ENCODE measurements at places on chromosomes 7 and 10.

DNA sequence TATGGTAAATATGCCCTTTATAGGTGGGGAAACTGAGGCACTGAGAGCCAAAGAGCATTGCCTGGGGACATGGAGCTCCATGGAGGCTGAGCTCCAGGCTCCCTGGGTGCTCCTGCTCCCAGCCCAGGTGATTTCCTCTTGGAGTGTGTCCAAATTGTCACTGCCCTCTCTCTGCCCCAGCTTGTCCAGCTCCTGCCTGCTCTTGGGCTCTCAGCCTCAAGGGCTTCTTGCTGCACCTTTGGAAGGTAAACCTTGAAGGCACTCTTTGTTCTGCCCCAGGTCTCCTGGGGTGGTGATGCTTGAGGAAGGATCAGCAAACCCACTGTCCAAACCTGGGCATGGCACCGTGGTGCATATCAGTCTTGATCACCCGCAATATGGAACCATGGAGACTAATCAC lies 166.1 kb downstream of the RPS24 start:
- DNase-seq, result no peak

DNA sequence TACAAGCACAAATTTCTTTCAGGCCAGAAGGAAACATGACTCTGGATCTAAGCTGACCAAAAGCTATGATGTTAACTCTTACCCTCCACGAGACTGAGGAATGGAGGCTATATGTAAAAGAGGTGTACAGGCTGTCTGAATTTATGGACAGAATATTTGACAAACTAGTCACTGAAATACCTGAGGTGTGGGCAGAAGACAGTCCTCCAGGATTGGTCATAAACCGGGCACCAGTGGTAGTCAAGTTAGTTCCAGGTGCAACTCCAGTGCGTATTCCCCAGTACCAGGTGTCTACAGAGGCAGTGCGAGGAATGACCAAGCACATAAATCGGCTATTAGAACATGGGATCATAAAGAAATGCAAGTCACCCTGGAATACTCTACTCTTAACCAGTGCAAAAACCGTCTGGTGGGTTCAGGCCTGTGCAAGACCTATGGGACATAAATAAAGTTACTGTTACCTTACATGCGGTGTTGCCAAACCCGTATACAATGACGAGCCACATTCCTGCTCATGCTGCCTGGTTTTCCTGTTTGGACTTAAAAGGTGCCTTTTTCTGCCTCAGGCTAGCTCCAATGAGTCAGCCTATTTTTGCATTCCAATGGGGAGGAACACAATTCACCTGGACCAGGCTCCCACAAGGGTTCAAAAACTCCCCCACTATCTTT lies 6.7 kb upstream of the CYREN start:
- no peak for DNase-seq

GRCh38 chr7:101615446-101615845 lies 13.7 kb downstream of the MYL10 start:
- DNase-seq, result no peak

DNA sequence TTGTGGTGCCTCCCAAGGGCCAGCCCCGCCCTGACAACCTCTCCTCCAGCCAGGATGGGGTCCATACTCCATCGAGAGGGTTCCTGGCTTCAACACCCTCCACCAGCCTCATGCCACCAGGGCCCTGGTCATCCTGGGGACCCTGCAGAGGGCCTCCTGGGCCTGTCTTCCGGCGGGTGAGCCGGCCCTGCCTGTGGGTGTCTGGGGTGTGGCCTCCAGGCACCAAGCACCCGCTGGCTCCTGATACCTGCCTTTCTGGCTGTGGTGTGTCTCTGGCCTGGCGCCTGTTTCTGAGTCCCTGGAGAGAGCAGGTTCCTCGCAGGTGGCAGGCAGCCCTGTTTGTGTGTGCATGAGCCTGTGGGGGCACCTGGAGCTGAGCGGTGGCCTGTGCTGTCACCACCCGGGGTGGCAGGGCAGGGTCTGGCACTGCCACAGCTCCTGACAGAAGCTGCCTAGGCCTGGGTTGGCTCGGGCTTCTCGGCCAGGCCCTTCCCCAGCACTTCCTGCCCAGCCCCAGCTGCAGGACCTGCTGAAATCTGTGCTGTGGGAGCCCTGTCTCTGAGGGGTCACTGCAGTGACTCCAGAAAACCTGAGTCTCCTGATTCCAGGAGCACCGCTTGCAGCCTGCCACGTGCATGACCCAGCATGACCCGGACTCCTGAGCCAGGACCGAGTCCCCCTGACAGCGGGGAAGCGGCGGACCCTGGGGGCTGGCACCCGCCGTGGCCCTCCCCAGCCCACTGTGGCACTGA lies 18.4 kb downstream of the ADAM8 start:
- no peak for DNase-seq

- no peak for DNase-seq
These were observed 91.3 kb downstream of the PCGF5 start for GRCh38 chr10:91311601-91312381.

DNA sequence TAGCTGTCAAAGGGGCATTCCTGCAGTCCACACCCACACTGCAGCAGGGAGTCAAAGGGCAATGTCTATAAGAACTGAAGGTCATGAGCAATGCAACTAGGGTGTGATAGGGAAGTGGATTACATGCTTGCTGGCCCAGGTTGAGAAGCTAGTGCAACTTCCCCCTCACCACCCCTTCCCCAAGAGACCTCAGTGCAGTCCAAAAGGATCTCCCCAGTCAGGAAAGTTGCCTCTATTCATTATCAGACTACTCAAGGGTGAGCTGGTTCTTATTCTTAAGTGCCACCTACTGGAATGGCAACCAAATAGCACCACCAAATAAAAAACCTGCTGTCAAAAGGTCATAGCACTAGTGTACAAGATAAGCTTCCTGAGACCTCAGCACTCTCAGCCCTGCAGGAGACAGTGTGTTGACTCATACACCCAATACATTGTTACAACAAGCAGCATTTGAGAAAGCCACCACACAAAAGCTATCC lies 28.2 kb downstream of the MTERF1 start:
- DNase-seq, result no peak

DNA sequence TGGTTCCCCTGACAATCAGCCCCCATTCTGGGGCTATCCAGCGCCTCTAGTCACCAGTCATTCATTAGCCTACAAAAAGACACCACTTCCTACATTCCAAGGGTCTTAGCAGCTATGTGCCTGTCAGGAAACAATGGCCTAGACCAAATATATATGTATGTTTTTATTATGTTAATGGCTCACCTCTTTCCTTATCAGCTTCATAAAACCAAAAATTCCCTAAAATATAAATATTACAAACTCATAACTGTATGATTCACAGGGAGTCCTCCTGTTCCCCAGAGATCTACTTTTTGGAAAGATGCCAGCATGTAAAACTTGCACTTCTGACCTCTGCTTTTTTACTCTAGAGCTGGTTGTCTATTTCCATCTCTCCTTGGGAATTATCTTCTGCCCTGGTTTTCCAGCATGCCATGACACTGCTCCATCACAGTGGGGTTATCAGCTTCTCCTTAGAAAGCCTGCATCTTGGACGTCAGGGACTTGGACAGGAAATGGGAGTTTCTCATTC lies 79.2 kb downstream of the ABCA13 start:
- DNase-seq, result no peak

DNA sequence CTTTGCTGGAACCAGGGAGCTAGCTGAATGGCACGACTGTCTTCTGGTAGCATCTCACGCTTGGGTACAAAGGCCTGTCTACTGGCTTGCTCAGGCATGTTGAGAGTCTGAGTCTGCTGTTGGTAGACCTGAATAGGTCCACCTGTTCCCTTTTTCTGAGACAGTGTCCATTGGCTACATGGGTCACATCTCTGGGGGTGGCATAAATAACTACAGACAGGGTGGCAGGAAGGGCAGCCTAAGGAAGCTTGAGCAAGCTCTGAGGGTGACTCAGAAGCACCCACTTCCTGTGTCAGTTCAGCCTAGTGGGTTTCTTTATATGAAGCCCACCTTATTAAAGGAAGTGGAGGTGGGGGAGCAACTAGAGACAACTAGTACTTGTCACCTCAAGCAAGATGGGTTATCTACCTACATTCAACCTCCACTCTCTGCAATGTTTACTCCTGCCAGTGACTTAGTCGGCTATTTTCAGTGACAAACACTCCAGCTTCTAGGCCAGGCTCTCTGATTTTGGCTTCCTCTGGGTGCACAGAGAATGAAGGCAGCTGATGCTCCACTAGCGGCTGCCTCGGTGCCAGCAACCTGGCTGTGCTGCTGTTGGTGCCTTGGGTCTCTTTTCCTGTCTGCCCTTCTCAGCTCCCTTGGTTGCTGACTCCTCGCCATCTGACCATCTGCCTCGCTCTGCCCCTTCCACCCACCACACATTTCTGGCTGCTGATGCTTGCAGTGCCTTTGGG lies 5.7 kb upstream of the ZYX start:
- DNase-seq, result no peak
